ENCODE measurements at places on chromosomes 13 and 19.
A peak's percentile ranks its signal among the peaks of the same experiment; 100 is the strongest.

DNA sequence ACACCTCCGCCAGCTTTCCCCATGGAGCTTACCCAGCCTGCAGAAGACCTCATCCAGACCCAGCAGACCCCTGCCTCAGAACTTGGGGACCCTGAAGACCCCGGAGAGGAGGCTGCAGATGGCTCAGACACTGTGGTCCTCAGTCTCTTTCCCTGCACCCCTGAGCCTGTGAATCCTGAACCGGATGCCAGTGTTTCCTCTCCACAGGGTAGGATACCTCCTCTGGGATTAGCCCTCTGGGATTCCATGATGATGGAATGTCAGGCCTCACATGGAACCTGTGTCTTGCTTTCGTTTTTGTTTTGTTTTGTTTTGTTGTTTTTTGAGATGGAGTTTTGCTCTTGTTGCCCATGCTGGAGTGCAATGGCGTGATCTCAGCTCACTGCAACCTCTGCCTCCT is 1.9 kb downstream of the RFXANK start:
- no peak for DNase-seq

- no peak for DNase-seq
Measured at GRCh38 chr19:50311723-50312635, 17.2 kb downstream of the KCNC3 start.

- DNase-seq, result no peak
Measured at GRCh38 chr13:45339867-45340266, 1.1 kb downstream of the TPT1 start.

GRCh38 chr13:112686987-112687386 is 2.9 kb upstream of the ATP11A start:
- DNase-seq, result no peak

DNA sequence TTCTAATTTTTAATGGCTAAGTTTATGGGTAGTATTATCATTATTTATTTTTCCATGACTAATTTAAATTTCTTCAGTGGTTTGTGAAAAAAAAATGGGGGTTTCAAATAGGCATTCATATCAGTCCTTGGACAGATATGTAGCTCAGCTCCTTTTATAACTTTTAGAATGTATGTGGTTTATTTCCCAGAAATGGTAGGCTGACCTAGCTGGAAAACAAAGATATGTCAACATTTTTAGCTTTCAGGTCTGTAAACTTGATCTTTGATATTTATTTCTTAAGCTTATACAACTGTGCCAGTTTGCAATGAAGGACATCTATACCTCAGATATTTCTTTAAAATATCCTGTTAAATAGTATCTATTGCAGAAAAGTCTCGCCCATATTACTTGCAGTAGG is 1815.5 kb downstream of the SLITRK5 start:
- DNase-seq, result no peak

GRCh38 chr19:30023330-30023729 is 81.3 kb downstream of the URI1 start:
- DNase-seq, result no peak

DNA sequence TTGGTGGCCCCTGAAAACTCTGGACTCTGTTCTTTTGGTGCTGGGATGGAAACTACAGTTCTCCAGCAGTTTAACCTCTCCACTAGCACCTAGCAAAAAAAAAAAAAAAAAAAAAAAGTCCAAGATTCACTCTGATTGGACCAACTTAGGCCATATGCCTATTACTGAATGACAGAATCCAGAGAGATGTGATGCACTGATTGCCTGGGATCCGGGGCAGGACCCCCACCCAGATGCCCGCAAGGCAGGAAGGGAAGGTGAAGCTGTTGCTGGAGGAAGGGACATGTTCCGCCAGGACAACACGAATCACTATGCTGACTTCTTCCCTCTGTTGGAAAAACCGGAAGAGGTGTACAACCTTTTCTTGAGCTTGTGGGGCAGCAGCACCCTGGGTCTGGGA is 152.5 kb upstream of the ZNF536 start:
- DNase-seq, result no peak

GRCh38 chr13:94494026-94494425 is 14.5 kb upstream of the DCT start:
- DNase-seq, result no peak

- no peak for DNase-seq
Measured at GRCh38 chr19:28372576-28373247, 840.2 kb downstream of the UQCRFS1 start.

GRCh38 chr19:18666317-18666716 is 17.2 kb upstream of the CRTC1 start:
- no peak for DNase-seq

- peak; percentile 81 for DNase-seq
Measured at GRCh38 chr13:50529154-50529882, 314.2 kb downstream of the DLEU7 start.

DNA sequence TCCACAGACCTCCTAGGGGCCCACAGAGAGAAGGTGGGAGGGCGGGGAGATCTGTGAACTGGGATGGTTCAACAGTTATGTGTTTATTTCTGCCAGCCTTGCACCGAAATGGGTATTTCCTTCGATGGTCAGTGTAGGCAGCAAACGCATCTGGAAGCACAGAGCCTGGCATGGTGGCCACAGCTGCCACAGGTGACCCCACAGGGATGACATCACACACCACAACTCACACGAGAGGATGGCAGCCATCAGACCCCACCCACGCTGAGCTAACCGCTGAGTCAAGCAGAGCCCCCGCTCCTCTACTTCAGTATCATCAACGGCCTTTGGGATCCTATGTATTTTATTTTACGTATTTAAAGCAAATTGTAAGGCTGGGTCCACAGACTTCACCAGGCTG is 37.4 kb downstream of the NAXD start:
- DNase-seq, result no peak

- DNase-seq, result peak; percentile 52
Measured at GRCh38 chr19:33261511-33262189, 36.0 kb upstream of the SLC7A10 start.

DNA sequence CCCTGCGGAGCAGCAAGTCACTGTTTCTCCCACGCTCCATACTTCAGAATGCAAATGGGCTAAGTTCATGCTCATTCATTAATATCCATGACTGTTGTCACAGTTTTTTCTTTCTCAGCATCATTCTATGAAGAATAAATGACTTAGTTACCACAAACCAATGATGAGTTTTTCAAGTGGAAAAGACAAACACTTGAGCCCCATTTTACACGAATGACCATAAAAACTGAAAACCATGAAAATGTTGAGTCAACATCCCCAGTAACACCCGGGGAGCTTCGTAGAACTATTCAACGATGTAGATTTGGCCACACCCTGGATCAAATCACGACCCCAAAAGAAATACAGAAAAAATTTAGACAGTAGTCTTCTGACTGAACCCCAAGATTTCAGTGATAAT is 99.8 kb upstream of the GJB6 start:
- no peak for DNase-seq

- DNase-seq, result no peak
Measured at GRCh38 chr13:105428811-105429210, 1106.7 kb downstream of the EFNB2 start.

DNA sequence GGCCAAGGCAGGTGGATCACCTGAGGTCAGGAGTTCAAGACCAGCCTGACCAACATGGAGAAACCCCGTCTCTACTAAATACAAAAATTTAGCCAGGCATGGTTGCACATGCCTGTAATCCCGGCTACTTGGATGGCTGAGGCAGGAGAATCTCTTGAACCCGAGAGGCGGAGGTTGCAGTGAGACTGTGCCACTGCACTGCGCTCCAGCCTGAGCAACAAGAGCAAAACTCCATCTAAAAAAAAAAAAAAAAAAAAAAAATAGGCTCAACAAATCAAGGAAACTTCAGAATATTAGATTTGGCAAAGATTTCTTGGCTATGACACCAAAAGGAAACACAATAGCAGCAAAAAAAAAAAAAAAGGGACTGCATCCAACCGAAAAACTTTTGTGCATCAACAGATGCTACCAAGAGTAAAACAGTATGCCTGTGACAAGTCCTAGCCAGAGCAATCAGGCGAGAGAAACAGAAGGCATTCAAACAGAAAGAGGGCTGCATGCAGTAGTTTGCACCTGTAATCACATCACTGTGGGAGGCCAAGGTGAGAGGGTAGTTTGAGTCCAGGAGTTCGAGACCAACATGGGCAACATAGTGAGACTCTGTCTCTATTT is 23.8 kb downstream of the ZNF160 start:
- no peak for DNase-seq

- no peak for DNase-seq
Measured at GRCh38 chr19:8305798-8306197, 2.4 kb downstream of the CD320 start.

GRCh38 chr13:111861766-111862366 is 205.1 kb upstream of the SOX1 start:
- no peak for DNase-seq

DNA sequence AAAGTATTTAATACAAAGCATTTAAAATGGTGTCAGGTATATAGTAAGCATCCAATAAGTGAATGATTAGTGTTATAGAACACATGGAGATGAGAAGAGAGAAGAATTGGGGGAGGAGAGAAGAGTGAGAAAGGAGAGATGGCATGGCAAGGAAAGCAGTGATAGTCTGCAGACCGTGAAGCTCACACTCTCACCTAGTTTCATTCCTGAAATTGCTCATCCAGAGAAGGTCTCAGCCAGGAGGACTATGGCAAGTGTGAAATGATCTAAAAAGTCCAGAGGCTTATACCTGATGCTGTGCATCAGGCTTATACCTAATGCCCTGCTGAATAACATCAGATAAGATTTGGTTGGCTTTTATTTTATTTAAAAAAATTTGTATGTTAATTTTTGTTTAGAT is 351.6 kb upstream of the KLF12 start:
- DNase-seq, result no peak

GRCh38 chr19:10603873-10604459 is 16.9 kb upstream of the AP1M2 start:
- peak; percentile 30 for DNase-seq

DNA sequence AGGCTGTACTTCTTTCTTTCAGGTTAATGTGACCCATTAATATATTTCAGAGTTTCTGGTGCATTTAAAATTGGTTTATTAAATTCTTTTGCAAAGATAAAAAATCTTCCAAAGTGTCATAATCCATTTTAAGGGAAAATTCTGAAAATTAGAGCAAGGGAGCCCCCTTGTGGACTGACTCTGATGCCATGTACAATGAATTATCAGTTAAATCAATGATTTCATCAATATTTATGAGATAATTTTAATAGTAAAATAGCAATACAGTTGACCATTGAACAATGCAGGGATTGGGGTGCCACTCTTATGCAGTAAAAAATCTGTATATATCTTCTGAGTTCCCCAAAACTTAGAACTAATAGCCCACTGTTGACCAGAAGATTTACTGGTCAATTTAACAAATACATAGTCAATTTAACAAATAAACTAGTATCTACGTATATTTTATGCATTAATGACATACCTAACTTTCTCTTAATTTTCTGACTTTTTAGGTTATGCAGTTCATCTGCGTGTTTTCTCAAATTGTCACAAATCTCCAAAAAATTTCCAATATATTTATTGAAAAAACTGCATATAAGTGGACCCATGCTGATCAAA is 479.1 kb upstream of the MIR17HG start:
- DNase-seq, result no peak

GRCh38 chr19:1904860-1905109 is 414 bp upstream of the ADAT3 start:
- no peak for DNase-seq

DNA sequence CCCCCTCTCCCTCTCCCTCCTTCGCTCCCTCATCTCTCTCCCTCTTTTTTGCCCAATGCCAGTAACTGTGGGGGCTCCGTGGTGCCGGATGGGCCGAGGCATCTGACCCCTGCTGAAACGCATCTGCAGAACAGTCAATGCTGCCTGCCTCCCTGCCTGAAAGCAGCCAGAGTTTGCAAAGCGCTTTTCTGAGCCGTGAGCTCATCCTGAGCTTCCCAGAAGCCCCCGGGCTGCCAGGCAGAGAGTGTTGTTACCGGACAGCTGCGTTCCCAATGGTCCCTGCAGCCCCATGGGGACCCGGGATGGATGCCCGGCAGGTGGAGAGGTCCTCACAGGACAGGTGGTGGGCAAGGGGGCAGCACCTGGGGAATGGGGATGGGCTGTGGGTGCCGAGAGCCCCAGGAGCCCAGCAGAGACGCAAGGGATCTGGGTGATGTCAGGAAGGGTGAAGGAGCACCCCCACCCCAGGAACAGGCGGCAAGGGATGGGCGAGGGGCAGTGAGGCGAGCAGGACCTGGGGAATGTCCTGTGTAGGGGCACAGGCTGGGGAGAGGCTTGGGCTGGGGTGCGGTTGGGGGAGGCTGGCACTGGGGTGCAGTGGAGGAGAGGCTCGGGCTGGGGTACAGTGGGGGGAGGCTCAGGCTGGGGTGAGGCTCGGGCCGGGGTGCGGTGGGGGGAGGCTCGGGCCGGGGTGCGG is 33.0 kb downstream of the GPX4 start:
- no peak for DNase-seq

DNA sequence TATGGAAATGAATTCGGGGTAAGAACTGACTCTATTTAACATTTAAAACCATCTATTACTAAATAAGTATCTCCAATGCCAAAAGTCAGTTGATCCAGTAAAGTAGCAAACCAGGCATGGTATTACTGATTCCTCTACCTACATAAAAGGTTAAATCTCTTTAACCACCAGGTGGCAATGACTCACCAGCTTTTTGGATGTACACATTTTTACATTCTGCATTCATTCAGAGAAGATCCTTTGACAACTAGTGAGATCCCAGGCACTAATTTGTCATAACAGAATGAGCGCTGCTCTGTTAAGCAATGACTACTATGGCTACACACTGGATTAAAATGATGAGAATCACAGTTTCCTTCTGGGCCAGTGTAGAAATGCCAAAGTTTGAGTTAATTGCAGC is 329.8 kb upstream of the GPC6 start:
- no peak for DNase-seq

DNA sequence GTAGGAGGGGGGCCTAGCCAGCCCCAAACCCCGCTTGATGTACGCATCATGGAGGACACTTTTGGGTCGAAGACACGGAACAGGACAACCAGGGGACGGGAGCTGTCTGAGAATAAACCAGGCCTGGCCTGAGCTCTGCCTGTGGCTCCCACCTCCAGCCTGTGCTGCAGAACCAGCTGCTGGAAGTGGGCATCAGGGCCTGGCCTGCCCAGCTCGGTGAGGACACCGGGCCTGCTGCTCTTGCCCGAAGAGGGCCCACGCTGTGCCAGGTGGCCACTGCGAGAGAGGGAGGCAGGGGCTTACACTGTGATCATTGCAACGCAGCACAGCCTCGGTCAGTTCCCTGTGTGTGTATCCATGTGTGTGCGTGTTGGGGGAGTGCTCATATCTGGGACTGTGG is 34.6 kb downstream of the CEBPG start:
- no peak for DNase-seq
